Fibroblast of the conjunctiva (primary cell): ENCODE measurements at places on chromosomes 12 and 14.

GRCh38 chr12:74900232-74900631 is 309.4 kb downstream of the KCNC2 start:
- DNase-seq = no peak

DNA sequence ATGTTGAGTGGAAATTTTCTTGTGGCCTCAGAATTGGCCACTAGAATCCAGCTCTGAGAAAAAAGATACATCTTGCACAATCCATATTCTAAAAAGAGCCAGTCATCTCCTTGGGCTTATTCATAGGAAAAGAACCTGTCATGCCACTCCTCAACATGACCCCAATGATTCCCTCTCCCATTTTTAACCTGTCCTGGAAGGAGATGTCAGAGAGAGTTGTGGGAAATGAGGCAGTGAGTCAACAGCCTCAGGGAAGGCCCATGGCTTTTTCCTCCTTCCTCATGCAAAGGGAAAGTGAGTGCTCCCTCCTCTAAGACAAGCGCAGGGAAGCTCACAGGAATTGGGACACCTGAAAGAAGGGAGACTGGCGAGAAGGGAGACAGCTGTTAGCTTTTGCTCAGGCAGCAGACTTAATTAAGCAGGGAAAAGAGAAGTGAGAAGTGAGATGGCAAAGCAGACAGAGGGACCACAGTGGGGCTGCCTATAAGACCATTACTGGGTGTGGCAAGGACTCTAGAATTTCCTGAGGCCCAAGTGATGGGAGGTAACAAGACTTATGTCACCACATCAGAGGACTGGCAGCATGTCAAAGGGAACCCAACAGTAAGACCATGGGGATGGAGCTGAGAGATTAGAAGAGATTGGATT is 10.2 kb upstream of the DHRS7 start:
- no peak for DNase-seq

DNA sequence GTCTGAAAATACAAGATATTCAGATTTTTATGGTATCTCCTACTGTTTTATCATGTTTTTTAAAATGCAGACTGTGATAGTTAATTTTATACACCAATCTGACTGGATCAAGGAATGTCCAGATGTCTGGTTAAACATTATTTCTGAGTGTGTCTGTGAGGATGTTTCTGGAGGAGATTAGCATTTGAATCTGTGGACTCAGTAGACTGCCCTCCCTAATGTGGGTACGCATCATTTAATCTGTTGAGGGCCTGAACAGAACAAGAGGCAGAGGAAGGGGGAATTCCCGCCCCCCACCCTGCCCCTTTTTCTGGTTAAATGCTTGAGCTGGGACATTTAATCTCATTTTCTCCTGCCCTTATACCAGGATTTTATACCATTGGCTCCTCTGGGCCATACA is 72.1 kb downstream of the AVPR1A start:
- no peak for DNase-seq

DNA sequence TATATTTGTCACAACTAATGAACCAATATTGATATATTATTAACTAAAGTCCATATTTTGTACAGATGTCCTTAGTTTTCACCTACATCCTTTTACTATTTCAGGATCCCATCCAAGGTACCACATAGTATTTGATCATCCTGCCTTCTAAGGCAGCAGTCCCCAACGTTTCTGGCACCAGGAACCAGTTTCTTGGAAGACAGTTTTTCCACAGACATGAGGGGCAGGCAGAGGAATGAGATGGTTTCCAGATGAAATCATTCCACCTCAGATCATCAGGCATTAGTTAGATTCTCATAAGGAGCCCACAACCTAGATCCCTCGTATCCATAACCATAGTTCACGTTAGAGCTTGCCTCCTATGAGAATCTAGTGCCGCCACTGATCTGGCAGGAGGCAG is 82.8 kb upstream of the BCL2L14 start:
- no peak for DNase-seq
